ENCODE measurements at places on chromosomes 2 and 18. TPM values are rescaled to one million over a fixed set of nuclear protein-coding genes. Genes with fewer than 3 reads are reported as not detected.

- peaks cover 3% of the 10 kb centered on the region for H3K4me1 ChIP-seq
- no peak overlapping the region for H3K27ac ChIP-seq
- no peaks in the 10 kb centered on the region for H3K36me3 ChIP-seq
- H3K4me3 ChIP-seq = no peak overlapping the region
- H3K27me3 ChIP-seq = peaks cover 40% of the 10 kb centered on the region
Observed at GRCh38 chr2:118830118-118830517, 17.3 kb downstream of the EN1 start.

GRCh38 chr2:204127238-204127637 is 190.7 kb downstream of the ICOS start:
- no peak for DNase-seq
- no peak overlapping the region for H3K4me3 ChIP-seq
- no peak overlapping the region for H3K27ac ChIP-seq
- no peaks in the 10 kb centered on the region for H3K36me3 ChIP-seq

GRCh38 chr2:225137971-225138370 is 95.7 kb upstream of the DOCK10 start:
- H3K27me3 ChIP-seq = no peaks in the 10 kb centered on the region
- no peak for DNase-seq
- no peak overlapping the region for H3K4me3 ChIP-seq
- no peak overlapping the region for H3K27ac ChIP-seq
- no peaks in the 10 kb centered on the region for H3K4me1 ChIP-seq
- H3K36me3 ChIP-seq = no peaks in the 10 kb centered on the region

GRCh38 chr2:45724335-45724734 is 72.9 kb downstream of the PRKCE start:
- H3K27ac ChIP-seq = no peak overlapping the region
- DNase-seq = no peak
- peaks cover 5% of the 10 kb centered on the region for H3K4me1 ChIP-seq
- H3K27me3 ChIP-seq = no peaks in the 10 kb centered on the region
- no peaks in the 10 kb centered on the region for H3K36me3 ChIP-seq

DNA sequence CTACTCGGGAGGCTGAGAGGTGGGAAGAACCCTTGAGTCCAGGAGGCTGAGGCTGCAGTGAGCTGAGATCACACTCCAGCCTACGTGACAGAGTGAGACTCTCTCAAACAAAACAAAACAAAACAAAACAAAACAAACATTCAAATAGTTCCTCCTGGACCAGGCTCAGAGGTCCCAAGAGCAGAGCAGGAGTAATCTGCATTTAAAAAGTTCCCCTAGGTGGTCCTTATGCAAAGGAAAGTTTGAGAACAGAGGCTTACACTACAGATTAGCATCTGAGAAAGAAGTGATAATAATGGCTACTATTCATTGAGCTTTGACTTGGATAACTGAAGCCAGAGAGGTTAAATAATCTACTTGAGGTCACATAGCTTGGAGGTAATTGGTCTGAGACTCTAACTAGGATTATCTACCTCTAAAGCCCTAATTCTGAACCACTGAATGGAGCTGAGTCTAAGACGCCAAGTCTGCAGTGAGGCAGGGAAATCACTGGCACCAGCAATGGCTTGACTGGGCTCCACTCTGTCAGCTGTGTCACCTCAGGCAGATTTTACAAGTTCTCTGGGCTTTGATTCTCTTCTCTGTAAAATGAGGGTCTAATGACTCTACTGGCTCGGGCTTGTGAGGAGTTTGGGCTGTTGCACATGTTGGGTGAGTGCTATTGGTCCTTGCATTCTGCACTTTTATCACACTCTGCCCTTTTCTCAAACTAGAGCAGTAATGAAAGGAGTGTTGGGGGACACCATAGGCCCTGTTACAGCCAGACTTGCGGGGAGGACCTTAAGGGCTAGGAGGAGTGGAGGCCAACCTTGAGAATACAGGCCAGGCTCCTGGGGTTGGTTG is 29.2 kb upstream of the DLX2 start:
- H3K4me3 ChIP-seq = no peak overlapping the region

The DNPEP gene
- total RNA-seq = 60.7 TPM

The GPR45 gene
- total RNA-seq = not detected

DNA sequence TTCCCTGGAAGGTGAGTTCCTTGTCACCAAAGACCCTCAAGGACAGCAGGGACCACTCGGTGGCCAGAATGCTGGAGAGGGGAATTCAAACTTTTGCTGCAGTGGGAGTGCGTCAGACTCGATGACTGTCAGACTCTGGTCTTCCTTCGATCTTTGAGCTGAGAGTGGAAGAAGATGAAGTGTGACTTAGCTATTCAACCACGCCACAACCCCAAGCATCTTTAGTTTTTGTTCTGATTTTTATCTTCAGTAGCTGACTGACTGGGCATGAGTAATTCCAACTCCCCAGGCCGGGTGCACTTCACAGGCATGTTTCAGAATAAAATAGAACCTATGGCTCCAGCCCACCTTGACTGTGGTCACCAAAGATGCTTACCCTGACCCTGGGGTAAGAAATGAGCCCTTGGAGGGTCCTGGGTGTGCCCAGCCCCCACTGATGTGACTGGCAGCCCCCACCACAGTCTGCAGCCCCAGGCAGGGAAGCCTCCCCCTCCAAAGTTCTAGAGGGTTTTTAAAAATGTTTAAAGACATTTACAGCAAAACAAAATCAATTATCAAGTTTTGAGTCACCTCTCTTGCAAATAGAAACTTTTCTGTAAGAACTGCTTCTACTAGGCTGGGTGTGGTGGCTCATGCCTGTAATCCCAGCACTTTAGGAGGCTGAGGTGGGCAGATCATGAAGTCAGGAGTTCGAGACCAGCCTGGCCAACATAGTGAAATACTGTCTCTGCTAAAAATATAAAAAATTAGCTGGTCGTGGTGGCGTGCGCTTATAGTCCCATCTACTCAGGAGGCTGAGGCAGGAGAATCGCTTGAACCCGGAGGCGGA is 24.9 kb upstream of the YWHAQ start:
- H3K4me3 ChIP-seq = no peak overlapping the region
- H3K27me3 ChIP-seq = no peaks in the 10 kb centered on the region
- DNase-seq = peak; percentile 89
- H3K27ac ChIP-seq = peak overlapping the region; percentile 96

DNA sequence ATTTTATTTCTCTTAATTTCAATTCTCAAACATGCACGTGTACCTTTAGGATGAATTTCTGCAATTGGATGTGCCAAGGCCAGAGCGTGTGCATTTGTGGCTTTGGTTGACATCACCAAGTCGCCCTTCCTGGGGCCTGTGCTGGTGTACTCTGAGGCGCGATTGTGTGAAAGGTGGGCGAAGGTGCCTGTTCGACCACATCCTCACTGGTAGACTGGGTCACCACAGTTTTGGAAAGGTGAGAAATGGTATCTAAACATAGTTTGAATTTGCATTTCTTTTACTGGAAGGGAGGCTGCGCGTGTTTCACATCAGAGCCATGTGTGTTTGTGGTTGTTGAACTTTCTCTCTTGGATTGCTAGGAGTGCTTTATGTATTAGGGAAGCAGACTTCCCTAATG is 89.8 kb downstream of the LDLRAD4 start:
- DNase-seq = no peak
- no peak overlapping the region for H3K4me3 ChIP-seq
- H3K36me3 ChIP-seq = no peaks in the 10 kb centered on the region
- no peaks in the 10 kb centered on the region for H3K4me1 ChIP-seq
- H3K27me3 ChIP-seq = no peaks in the 10 kb centered on the region

The NETO1 gene
- under 0.01 TPM for total RNA-seq

The ABCB11 gene
- total RNA-seq = under 0.01 TPM

GRCh38 chr2:152483276-152484063 is 148.5 kb downstream of the FMNL2 start:
- no peaks in the 10 kb centered on the region for H3K4me1 ChIP-seq
- no peak for DNase-seq
- no peak overlapping the region for H3K27ac ChIP-seq

The LYG2 gene
- total RNA-seq = not detected

GRCh38 chr2:141529659-141530058 is 601.2 kb downstream of the LRP1B start:
- H3K27me3 ChIP-seq = no peaks in the 10 kb centered on the region
- no peak for DNase-seq
- H3K4me1 ChIP-seq = no peaks in the 10 kb centered on the region
- H3K4me3 ChIP-seq = no peak overlapping the region
- H3K27ac ChIP-seq = no peak overlapping the region
- H3K36me3 ChIP-seq = no peaks in the 10 kb centered on the region

The ZNF514 gene
- 14.5 TPM for total RNA-seq

The EVA1A gene
- total RNA-seq = 70.9 TPM

DNA sequence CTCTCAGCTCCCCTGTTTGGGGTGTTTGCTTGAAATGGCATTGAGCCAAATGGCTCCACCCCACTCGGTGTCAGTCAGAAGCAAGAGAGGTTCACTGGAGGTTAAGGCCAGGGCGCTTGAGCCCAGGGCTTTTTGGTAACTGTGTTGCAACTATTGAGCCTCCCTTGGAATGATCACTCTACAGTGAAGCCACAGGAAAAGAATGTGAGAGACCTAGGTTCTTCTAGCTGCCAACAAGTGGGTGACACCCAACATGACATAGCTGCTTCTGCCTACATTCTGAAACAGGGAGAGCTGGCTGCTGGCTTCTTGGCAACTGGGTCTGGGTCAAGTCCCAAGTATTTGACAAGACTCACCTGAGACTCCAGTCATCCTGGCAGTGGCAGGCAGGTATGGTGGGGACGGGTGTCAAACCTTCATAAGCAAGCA is 7.1 kb upstream of the GRHL1 start:
- H3K4me3 ChIP-seq = no peak overlapping the region
- no peaks in the 10 kb centered on the region for H3K36me3 ChIP-seq
- H3K27ac ChIP-seq = no peak overlapping the region
- DNase-seq = no peak

The SLC14A1 gene
- 136 TPM for total RNA-seq

The CRYBA2 gene
- total RNA-seq = not detected

DNA sequence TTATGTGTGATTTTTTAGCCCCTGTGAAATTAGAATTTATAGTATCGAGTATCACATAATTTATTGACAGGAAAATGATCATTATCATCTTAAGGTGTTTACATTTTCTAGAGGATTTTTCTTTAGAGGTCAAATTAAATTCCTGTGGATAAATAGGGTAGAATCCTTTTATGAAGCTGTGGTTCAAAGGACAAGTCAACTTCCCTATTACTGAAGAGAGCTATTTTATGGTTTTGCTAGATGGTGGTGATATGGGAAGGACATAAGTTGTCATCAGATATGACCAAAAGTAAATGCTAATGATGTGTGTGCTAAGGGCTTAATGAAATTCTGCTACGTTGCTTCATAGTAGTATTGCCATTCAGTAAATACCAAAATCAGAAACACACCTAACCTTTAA is 80.1 kb downstream of the EML4 start:
- H3K4me1 ChIP-seq = no peaks in the 10 kb centered on the region
- no peak overlapping the region for H3K4me3 ChIP-seq
- H3K27ac ChIP-seq = no peak overlapping the region
- no peak for DNase-seq
- H3K36me3 ChIP-seq = peaks cover 7% of the 10 kb centered on the region

DNA sequence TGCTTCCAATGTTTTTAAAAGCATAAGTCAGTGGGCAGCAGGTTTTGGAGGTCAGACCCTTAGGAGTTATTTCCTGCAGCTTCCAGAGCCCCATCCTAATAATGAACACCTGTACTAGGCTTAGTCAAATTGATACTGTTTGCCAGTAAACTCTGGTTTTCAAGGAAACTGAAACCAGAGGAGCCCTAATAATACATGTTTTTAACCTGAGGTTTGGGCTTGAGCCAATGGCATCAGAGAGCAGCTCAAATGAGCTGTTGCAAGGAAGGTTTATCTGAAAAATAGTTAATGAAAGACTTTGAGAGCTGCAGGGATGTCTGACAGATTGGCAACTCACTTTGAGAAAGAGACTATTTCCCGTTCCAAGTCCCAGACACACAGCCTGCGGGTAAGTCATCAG is 54.6 kb downstream of the DCC start:
- no peaks in the 10 kb centered on the region for H3K4me1 ChIP-seq
- no peak for DNase-seq
- H3K27me3 ChIP-seq = no peaks in the 10 kb centered on the region
- no peaks in the 10 kb centered on the region for H3K36me3 ChIP-seq

The SLC8A1 gene
- total RNA-seq = 82.9 TPM

- no peaks in the 10 kb centered on the region for H3K36me3 ChIP-seq
- peaks cover 24% of the 10 kb centered on the region for H3K4me1 ChIP-seq
- no peak for DNase-seq
- no peaks in the 10 kb centered on the region for H3K27me3 ChIP-seq
- H3K27ac ChIP-seq = peak overlapping the region; percentile 13
- H3K4me3 ChIP-seq = no peak overlapping the region
Observed at GRCh38 chr2:98502556-98503335, 58.1 kb downstream of the INPP4A start.

The FN1 gene
- total RNA-seq = 18,025 TPM

DNA sequence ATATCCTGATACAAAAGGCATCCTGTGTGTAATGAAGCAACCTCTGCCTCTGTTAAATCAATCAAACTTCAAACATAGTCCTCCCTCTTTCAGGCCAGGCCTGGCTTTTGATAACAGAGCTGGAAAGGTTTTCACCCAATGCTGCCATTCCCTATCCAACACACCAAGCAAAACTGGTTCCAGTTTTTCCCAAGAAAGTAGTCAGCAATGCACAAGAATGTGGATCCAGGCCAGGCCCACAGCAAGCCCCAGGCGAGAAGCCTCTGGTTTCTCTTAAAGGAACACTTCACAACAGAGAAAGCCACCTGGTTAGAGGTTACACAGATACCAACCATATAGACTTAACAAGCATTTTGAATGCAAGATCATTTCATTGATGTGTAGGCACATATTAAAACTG is 49.2 kb upstream of the CCDC150 start:
- no peak overlapping the region for H3K4me3 ChIP-seq
- DNase-seq = peak; percentile 80
- no peaks in the 10 kb centered on the region for H3K27me3 ChIP-seq
- H3K4me1 ChIP-seq = peaks cover 20% of the 10 kb centered on the region
- H3K36me3 ChIP-seq = no peaks in the 10 kb centered on the region

DNA sequence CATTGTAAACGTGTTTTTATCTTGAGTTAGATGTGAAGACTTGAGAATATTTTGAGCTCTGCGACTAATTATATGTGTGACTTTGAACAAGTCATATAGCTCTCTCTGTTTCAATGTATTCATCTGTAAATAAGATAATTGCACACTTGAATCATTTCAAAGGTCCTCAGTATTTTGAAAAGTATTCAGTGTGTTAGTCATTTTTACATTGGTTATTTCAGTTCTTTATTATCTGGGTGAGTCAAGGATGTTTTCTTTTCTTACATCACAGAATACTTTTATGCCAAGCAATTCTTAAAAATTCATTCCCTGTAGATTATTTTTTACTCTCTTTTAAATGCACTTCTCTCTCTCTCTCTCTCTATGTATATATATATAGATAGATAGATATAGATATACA is 1098.0 kb upstream of the ZEB2 start:
- no peaks in the 10 kb centered on the region for H3K27me3 ChIP-seq
- H3K27ac ChIP-seq = peak overlapping the region; percentile 66
- no peak overlapping the region for H3K4me3 ChIP-seq
- peaks cover 24% of the 10 kb centered on the region for H3K4me1 ChIP-seq
- H3K36me3 ChIP-seq = no peaks in the 10 kb centered on the region
